ENCODE measurements at places on chromosomes 2 and 18. TPM values are rescaled to one million over a fixed set of nuclear protein-coding genes. Genes with fewer than 3 reads are reported as not detected.

DNA sequence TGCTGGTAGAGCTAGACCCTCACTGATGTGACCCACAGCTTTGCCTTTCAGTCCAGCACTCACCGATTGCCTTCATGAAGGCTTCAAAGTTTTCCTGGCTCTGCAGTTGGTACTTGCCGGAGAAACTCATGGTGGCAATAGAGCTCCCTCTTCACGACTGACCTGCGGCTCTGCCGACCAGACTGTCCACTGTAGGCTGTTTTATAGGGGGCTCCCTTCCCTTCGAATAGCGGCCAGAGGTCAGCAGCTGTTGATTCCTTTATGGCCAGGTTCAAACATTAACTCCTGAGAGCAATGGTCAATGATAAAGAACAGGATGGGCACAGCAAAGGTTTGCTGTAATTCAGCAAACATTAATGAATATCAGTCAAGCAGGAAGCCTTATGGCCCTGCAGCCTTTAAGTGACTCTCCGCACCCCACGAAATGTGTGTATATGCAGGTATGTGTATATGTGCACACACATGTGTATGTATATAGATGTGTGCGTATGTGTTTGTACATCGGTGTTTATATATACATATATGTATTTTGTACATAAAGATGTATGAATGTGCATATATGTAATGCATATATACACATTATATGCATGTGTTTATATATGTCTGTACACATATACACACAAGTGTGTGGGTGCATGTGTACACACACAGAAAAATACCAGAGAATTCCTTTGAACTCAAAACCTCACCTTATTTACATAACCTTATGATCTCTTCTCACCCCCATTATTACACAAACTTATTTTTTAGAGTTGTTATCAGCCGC, at the start of gene FABP1:
TSS of gene FABP1 (minus strand) at position 175 of the 766 bp plus-strand sequence. CDS start at position 130, 45 bp downstream.
- no peak for DNase-seq

HADHA gene
- total RNA-seq = 137 TPM

POTEI gene
- 0.07 TPM for total RNA-seq

CYP27A1 gene
- total RNA-seq = 14.3 TPM

- DNase-seq = no peak
These were observed 26.8 kb upstream of the CABLES1 start for GRCh38 chr18:23108496-23108895.

DNA sequence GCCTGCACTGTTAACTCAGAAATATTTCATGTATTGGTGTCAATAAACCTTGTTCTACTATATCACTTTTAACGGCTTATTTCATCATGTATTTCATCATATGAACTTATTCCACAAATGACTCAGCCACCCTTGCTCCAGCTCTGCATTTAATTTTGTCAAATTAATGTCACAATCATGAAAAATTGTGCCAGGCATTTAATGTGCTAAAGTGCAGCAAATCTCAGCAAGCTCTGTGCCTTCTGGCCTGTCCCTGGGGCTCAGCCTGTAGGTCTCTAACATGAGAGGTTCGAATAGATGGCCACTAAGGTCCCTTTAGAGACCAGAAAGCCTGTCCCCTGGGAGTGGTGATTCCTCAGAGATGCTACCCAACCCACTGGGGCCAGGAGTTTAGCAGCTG, 28.6 kb downstream of the BOD1L2 start:
- no peak for DNase-seq

THOC1 gene
- 53.6 TPM for total RNA-seq

GRCh38 chr2:69695850-69696216, 46.1 kb upstream of the ANXA4 start:
- DNase-seq = no peak

- no peak for DNase-seq
These were observed 81.7 kb downstream of the BCL2L11 start for GRCh38 chr2:111202266-111203040.

CPO gene
- 2.4 TPM for total RNA-seq

Data from H7 (cell line).